ENCODE measurements at places on chromosomes 11 and 22.

DNA sequence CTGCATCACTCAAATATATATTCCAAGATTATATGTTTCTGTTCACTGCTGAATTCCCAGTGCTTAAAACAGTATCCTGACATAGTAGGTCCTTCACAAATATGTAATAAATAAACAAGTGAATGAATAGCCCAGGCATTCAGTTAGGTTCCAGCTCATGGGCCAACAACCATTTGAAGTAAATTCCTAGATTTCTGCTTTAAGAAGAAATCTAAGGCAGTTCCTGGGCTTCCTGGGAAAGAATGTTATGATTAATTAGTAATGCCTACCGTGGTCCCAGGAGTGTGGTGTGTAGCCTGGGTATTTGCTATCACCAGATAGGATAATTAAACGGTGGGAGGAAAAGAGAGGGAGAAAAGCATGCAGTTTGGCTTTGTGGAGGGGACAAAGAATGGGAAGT is 576.8 kb downstream of the SOX6 start:
- DNase-seq, result no peak

GRCh38 chr11:83292709-83293456 is 6.7 kb upstream of the CCDC90B start:
- DNase-seq, result peak; percentile 40

- DNase-seq, result no peak
Measured at GRCh38 chr22:27670701-27671412, 130.7 kb downstream of the MN1 start.

DNA sequence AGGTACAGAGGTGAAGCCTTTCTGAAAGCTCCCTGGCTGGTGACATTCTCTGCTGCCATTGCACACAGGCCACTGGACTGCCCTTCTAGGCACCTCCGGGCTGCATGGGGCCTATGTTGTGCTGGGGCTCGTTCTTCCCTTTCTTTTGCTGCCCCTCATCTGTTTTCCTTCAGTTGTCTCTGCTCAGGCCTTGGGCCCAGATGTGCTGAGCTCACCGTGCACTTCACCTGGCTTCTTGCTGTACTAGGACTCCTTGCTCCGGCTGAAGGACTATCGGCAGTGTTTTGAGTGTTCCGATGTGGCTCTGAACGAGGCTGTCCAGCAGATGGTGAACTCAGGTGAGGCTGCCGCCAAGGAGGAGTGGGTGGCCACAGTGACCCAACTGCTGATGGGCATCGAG is 59.4 kb downstream of the CABIN1 start:
- DNase-seq, result no peak

GRCh38 chr11:129657866-129658525 is 157.7 kb upstream of the TMEM45B start:
- no peak for DNase-seq

DNA sequence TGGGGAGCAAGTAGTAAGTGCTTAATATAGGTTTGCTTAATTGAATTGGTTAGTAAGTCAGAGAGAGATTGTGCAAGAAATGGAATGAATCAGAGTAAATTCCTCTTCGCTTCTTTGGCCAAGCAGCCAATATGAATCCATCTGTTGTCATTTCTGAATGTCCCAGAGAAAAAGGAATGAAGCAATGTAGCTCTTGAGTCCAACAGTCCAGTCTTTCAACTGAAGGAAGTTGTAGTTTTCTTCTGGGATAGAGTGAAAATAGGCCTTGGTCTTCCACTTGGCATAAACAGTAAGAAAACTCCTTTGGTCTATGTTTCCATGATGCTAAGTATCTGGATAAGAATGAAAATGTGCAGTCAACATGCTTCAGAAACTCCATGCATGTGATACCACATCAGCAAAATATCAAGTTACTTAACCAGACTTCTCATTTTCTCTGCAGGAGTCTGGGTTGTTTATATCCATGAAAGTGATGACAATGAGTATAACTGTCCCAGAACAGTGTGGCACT is 1.8 kb upstream of the FIBIN start:
- no peak for DNase-seq

- no peak for DNase-seq
Measured at GRCh38 chr11:31412946-31413345, 43.3 kb downstream of the DNAJC24 start.

Data from GM13977 (cell line).